ENCODE measurements at places on chromosomes 11 and 22.

GRCh38 chr11:33379947-33380346 lies 122.8 kb downstream of the HIPK3 start:
- no peak for DNase-seq

- DNase-seq = no peak
These were observed 8.8 kb downstream of the LAYN start for GRCh38 chr11:111549196-111549868.

GRCh38 chr11:37908219-37908548 lies 1310.1 kb upstream of the RAG2 start:
- DNase-seq = no peak

DNA sequence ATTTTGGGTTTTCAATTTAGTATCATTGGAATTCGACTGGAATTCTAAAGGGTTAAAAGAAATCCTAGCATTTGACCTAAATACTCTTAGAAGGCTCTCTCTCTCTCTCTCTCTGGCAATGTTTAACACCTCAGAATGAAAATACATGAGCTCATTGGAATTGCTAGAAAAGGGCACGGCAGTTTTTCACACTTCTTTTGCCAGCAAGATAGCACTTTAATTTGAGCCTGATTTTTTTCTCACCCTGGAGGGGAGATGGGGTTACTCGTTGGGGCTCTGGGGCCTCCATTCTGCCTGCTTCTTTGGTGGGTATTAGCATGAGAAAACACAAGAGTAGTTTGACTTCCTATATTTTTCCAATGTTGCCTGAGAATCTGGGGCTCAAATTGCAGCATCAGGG lies 22.8 kb upstream of the CLMP start:
- no peak for DNase-seq

- no peak for DNase-seq
These were observed 56.5 kb upstream of the AMPD3 start for GRCh38 chr11:10398525-10398924.

DNA sequence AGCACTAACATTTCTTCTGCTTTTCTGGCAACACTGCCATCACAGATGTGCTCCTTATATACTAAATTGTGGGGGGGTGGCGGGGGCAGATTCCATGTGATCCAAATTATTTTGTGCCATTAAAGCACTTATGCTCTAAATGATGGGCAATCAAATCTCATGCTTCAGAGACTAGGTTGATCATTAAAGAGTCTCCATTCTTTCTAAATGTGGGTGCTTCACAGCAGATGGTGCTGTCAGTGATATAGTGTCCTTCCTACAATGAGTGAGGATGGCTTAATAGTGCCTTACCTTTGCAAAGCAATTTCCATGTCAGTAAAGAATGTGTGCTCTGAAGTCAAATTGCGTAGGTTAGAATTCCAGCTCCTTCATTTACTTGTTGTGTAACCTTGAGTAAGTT lies 589.8 kb downstream of the ETS1 start:
- no peak for DNase-seq

GRCh38 chr11:116707746-116708145 lies 65.0 kb downstream of the BUD13 start:
- DNase-seq = no peak

- no peak for DNase-seq
These were observed 562.0 kb downstream of the MN1 start for GRCh38 chr22:27239520-27239919.

GRCh38 chr11:67640021-67640757 lies 626 bp upstream of the TBX10 start:
- DNase-seq = peak; percentile 62

- no peak for DNase-seq
These were observed 390.0 kb downstream of the TENM4 start for GRCh38 chr11:79050786-79051185.

Data from CD4-positive, alpha-beta T cell (primary cell).